ELR (cell line): ENCODE measurements at places on chromosomes 1 and 21.

DNA sequence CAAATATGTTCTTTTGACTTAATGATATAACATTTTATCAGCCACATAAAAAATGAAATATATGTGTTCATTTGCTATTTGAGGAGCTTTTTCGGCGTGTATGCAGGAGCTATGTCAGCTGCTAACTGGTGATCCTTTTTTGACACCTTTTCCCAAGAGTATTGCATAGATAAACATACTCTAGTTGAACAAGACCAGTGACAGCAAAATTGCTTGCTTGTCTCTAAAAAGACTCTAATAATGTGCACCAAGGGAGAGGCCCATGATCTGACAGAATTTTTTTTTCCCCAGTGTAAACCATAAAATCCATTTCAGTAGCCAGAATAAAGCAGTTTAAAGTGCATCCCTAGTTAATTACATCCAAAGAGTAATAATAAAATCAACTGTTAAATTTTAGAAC, 103.6 kb upstream of the BARHL2 start:
- DNase-seq, result no peak

DNA sequence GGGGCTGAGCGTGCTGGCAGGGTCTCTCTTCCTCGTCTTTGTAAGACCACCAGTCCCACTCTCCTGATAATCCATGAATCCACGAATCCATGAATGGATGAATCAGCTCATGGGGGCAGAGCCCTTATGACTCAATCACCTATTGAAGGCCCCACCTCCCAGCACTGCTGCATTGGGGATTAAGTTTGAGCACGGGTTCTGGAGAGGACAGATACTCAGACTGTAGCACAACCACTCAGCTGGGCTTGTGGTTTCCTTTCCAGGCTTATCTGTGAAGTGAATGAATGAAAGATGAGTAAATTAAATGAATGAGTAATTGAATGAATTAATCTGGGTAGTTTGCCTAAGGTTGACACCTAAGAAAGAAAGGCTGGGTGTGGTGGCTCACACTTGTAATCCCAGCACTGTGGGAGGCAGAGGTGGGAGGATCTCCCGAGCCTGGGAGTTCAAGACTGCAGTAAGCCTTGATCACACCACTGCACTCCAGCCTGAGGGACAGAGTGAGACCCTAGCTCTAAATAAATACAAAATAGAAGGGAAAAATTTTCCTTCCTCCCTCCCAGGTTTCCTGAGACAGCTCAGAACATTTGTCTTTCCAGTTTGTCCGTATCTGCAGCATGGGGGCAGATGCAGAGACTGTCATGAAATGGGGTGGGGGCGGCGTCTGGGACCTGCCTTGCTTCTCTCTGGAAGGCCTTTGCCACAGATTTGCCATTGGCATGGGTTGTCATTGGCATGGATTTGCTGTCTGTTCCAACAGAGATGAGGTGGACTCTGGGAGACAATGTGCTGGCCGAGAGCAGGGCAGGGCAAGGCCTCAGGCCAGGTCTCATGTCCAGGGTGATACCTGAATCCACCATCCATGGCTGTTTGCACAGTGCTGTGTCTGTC, 187.7 kb upstream of the C1orf174 start:
- no peak for DNase-seq

DNA sequence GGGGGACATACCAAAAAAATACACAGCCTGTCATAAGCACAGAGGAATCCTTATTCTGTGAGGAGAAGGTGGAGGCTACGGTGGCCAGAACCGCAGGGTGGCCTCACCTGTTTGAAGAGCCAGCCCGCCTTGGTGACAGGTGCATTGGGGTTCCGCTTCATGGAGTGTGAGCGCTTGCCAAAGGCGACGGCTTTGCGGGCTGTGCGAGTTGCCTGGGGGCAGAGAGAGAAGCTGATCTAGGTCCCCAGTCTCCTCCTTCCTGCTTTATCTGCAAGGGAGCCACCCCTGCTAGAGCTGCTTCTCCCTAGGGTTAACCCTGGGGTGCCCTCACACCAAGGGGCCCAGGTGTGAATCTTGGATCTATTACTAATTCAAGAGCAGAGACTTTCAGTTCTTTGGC, 54.3 kb upstream of the GOLT1A start:
- DNase-seq, result no peak

- no peak for DNase-seq
Observed at GRCh38 chr1:22330092-22330759, 121.4 kb upstream of the ZBTB40 start.

DNA sequence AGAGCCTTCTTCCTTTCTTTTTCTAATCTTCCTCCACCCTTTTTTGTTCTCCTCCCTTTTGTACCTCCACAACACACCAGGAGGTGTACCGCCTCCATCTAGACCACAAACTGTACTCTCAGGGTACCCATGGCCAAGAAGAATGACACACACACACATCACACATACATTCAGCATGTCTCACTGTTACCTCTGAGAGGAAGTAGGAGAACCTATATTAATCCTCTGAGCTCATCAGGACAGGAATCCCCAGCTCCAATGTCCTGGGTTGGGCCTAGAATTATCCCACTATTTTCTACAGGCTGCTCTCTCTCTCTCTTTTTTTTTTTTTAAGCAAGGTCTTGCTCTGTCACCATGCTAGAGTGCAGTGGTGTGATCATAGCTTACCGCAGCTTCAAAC, 36.7 kb downstream of the ATP2B4 start:
- DNase-seq, result peak; percentile 100

DNA sequence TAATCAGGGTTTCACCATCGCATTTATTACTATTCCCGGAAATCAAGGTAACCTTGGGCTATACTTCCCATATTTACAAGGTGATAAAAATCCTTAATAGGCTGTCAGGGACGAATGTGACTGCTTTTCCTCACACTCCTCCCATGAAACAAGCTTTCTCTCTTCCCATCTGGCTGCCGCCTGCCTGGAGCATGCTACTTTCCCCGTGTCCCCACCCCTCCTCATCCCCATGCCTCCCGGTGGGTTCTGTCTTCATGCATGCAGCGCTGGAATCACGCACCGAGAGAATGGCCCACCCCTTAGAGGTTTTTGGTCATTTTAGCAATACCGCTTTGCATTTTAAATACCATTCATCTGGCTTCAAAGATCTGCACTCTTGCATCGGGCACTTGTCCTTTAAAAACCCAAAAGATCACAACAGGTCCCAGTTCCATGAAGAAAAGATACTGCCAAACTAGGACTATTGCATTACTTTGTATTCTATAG, 339.1 kb downstream of the NTNG1 start:
- no peak for DNase-seq

DNA sequence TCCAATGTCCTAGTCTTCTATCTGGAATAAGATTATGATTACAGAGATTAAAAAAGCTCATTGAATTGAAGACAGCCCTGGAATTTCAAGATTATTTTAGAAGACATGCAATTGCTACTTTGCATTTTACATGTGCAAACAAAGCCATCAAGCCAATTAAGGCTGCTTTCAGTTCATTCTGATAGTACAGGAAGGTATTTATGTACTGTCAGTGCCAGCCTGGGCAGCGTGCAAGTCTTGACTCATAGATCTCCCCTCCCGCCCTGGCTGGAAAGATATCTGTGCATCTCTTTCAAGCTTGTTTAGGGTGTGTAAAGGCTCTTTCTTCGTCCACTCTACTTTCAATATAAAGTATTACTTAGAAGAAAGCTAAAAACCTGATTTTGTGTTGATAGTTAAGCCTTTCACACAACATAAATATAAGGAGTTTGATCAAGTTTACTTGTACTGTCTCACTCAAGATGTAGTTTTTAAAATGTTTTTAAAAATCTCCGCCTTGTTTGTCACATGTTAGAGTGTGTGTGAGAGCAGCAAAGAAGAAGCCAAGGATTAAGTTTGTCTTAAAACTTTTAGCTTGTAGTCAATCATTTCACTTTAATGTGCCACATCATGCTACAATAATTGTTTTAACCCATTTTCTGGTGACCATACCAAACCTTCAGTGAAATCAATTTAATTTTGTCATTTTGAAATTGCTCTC, 13.6 kb upstream of the LYPLAL1 start:
- DNase-seq, result no peak

- DNase-seq, result no peak
Observed at GRCh38 chr1:230429067-230429735, 3.1 kb upstream of the PGBD5 start.

DNA sequence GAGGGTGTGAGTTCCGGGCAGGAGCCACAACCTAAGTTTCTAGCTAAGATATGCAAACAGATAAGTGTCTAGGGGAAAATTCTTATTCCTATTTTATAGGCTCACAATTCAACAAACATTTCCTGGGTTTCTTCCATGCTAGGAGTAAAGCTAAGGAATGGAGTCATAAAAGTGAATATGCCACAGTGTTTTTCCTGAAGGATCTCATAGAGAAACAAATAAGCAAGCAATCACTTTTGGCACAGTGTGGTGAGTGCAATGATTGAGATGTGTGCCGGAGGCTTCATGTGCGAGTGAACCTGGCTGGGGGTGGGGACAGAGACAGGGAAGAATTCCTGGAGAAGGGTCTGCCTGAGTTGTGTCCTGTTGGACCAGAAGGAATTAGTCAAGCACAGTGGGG, 147.4 kb downstream of the TENT5C start:
- no peak for DNase-seq

- DNase-seq, result peak; percentile 96
Observed at GRCh38 chr1:8825985-8826481, 8.6 kb upstream of the RERE start.

GRCh38 chr1:164670026-164670425, 111.0 kb downstream of the PBX1 start:
- no peak for DNase-seq

GRCh38 chr1:92424381-92424780, 62.3 kb downstream of the GFI1 start:
- DNase-seq, result no peak

DNA sequence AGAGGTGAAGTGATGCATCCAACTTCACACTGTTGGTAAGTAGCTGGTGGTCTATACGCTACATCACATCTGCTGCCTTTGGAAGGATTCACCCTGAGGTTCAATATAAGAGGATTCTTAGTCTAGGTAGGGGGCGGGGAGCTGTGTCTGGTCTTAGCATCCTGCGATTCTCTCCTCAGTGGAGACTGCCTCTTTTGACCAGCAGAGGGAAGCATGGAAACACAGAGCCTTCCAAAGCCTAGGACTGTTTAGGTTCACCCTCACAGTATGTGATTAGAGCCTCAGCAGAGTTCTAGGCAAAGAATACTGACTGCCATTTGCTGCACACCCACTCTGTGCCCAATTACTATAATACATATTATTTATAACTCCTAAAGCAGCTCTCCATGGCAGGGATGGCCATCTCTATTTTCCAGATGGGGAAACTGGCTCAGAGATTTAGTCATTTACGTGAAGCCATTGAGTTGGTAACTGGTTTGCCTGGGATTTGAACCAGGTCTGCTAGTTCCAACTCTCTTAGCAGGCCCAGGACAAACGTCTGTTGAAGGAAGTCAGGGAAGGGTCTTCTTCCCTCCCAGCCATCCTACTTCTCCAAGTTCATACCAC, 28.9 kb upstream of the EFCAB14 start:
- peak; percentile 68 for DNase-seq

- peak; percentile 96 for DNase-seq
Observed at GRCh38 chr1:183278739-183279591, 92.9 kb downstream of the LAMC2 start.

DNA sequence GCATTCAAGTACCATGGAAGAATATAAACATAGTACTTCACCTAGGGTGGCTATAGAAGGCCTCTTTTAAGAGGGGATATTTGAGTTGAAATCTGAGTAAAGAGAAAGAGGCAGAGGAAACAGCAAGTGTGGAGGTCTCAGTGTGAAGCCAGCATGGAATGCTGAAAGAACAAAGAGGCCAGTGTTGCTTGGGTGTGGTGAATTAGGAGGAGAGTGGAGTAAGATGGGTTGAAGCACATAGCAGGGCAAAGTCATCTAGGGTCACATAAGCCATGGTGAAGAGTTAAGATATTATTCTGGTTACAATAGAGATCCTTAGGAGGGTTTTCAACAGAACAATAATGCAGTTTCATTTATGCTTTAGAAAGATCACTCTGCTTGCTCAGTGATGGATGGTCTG, 37.5 kb downstream of the C1orf141 start:
- no peak for DNase-seq

DNA sequence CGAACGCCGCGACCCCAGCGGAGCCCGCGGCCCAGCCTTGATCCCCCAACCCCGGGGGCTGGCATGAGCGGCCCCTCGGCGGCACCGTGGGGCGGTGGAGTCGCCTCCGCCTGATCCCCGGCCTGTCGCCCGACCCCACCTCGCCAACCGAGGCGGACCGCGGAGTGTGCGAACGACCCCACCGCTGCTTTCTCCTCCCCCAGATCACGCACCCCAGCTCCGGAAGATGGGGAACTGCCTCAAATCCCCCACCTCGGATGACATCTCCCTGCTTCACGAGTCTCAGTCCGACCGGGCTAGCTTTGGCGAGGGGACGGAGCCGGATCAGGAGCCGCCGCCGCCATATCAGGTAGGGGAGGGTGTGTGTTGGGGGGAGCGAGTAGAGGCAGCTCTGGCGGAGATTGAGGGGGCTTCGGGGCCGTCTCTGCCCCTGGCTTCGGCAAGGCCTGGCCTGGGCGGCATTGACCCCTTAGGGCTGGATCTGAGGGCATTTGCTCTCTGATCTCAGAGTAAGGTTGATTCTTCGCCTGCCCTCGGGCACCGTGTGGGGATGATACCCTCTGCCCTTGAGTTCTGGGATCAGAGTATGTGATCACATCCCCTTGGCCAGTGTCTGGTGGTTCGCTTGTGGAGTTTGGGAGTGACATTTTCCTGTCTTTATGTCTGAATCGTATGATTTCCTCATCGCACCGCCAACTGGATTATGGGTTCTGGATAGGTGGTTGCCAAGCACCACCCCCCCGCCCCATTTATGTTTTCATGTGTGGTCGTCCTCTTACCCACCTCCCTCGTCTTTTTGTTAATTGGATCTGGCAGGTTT, 668 bp downstream of the RNF11 start:
- DNase-seq, result peak; percentile 50

GRCh38 chr21:30207252-30207579, 8.7 kb downstream of the CLDN8 start:
- DNase-seq, result no peak

DNA sequence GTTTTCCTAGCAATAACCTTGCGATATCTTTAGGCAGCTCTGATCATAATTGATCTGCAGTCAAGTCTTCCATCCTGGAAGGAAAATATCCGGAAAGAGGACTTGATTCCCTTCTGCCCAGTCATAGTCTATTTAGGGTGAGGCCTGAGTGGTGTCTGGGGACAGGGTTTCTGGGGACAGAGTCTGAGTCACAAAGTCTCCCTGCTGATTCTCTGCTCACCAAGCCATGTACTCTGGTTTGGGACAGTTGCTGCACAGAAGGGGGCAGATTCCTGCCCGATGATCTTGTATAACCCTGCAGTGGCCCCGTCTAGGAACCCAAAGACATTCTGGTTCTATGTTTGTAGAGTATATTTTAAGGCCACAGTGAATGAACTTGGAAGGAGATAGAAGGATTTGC, 178.8 kb downstream of the KCNJ6 start:
- DNase-seq, result no peak
